ENCODE measurements at places on chromosomes 7 and 10. TPM values are rescaled to one million over a fixed set of nuclear protein-coding genes. Genes with fewer than 3 reads are reported as not detected.

- DNase-seq, result no peak
Measured at GRCh38 chr10:69904533-69904932, 102.8 kb downstream of the COL13A1 start.

DNA sequence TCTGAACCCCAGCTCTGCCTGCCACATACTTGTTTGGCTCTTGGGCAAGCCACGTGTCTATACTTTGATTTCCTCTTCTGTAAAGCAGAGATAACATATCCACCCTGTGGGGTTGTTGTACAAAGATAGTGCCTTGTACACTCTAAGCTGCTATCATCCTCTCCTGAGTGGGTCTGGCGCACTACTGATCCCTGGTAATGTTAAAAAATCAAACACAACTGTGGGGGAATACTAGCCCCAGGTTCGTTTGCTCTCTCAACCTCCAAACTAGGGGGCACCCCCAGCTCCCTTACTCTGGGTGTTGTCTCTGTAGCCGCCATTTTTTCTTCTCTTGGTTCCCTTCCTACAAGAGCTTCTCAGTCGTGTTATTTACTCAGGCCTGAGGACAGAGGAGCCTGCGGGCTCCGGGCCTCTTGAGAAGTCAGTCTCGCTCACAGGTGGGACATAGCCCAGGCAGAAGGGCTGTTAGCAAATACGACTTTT is 1.0 kb downstream of the POLM start:
- DNase-seq, result no peak

DNA sequence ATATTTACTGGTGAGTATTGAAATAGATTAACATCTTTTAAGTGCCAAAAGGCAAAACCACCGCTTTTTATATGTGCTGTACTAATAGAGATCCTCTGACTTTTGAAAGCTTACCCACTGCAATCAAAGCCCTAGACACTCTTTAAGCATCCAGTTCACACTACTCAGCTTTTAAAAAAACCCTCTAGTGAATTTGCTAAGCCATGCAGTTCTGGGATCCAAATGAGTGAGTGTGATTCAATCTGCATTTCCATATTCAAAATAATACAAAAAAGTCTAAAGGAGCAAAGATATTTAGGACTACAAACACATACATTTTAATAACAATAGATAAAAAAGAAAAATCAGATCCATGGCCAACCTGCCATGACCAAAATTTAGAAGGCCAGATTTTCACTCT is 288.2 kb downstream of the MAGI2 start:
- no peak for DNase-seq

The GNAT3 gene
- total RNA-seq, result not detected

The NEUROG3 gene
- not detected for total RNA-seq

All from muscle of leg (tissue), 16 donors.